ENCODE measurements at places on chromosomes 13 and 19.

DNA sequence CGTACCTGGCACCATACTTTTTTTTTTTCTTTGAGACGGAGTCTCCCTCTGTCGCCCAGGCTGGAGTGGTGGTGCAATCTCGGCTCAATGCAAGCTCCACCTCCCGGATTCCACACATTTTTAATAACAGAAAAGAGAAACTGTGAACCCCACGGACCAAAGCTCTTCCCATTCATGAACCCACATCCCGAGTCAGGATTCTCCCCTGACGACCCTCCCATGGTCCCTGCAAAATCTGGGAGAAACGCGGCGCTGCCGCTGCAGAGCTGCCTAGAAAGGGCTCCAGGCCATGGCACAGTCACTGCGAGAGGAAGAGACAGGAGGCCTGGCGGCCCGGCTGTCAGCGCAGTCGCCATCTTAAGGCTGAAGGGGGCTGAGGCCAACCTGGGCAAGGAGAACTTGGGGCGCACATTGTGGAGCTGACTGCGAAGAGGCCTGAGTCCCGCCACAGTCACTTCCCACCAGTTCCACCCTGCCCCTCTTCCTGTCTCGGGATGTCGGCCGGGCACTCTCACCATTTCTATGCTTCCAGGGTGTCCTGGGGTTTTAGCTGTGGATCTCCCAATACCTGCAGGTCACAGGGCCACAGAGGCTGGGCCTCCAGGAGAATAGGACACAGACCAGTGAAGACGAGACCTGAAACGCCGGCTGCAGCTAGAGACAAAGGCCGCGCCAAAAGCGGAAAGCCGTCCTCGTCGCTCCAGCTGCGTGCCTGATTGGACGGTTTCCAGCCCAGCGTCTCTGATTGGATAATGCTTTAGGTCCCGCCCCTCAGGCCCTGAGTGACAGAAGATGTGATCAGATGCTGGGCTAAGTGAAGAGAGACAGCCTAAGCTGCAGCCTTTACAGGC lies 71.0 kb downstream of the ZNF486 start:
- peak; percentile 71 for DNase-seq

DNA sequence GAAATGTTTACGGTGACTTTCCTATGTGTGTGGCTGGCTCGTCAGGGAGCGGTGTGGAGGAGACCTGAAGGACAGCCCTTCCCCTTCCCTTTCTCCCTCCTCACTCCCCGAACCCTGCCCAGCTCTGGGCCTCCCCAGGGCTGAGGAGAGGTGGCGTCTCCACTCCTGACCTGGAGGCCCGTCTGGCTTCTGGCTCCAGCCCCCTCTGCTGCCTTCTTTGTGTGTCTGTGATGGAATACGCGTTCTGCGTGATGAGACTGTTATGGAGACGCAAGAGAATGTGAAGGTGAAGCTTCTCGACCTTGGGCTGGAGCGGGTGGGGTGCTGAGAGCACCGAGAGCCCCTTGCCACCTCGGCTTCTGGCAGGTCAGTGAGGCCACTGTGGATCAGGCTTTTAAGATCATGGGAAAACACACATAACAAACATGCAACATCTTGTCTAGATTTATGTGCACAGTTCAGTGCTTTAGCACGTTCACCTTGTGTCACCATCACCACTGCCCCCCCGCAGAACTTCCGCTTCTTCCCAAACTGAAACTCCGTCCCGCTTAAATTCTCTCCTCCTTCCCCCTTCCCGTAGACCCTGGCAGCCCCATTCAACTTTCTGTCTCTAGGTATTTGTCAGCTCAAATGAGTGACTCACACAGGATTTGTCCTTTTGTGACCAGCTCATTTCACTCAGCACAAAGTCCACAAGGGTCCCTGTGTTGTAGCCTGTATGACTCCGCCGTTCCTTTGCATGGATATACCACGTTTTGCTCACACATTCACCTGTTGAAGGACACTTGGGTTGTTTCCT lies 24.7 kb downstream of the ATP11A start:
- DNase-seq = no peak

GRCh38 chr13:22243469-22244163 lies 572.7 kb downstream of the FGF9 start:
- DNase-seq = no peak

DNA sequence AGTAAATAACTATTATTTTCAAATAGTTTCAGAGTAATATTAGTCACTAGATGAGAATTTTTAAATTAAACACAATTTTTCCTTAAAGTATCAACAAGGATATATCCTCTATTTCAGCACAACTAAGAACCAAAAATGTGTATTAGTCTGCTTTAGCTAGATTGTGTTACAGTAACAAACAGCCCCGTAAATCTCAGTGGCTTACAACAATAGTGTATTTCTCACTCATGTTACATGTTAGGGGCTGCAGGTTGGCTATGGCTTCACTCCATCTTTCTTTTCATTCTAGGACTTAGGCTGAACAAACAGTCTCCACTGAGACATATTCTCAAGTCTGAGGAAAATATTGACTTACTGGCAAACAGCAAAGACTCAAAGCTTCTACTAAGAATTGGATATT lies 11.6 kb upstream of the SUCLA2 start:
- no peak for DNase-seq

DNA sequence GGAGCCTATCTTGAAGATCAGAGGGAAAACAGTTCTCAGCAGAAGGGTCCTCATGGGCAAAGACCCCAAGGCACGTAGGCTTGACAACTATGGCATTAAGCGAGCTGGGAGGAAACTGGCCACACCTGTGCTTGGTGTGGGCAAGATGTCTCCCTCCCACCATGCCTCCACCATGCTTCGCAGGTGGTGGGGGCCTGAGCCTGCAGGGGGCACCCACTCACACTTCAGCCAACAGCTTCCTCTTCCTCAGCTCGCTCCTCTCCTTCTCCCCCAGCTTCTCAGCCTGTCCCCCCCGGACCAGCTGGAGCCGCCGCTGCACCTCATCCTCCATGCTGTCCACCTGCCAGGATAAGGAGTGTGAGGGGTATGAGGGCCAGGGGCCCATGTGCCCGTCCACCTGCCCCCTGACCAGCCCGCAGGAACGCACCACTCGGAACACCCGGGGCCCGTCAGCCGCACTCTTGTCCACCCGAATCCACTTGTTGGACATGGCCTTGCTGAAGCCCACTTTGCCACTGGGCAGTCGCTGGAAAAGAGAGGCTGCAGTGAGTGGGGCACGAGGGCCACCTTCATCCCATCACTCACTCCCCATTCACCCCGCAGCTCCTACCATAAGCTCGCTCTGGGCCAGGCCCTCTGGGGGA lies 3.4 kb downstream of the FARSA start:
- DNase-seq = no peak

DNA sequence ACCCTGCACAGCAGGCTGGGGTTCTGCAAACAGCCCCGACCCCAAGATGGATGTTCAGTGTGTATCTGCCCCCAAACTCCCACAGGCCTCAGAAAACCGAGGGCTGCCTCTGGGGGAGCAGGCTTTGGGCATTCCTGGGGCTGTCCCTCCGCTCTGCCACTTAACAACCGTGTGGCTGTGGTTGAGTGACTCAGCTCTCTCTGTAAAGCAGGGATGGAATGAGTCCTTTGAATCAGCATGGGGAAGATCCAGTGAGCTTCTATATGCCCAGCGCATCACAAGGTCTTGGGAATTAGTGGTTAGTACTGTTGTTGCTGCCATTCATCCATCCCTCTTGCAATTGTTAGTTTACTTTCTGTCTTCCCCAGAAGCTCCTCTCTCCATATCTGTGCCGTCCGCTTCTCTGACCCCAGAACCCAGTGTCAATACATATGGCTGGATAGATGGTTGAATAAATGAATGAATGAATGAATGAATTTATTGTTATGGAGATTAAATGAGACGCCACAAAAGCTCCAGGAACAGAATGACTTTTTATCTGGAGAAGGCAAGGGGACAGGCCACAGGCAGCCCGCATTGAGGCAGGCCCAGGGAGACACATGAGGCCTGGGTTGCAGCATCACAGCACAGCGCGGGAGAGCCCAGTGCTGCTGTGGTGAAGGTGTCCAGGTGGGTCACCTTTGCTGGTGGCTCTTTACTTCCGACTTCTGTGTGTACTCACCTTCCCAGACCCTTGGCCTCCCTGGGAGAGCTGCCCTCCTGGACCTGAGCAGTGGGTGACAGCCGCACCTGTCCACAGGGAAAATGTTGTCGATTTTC lies 89.2 kb downstream of the RGCC start:
- no peak for DNase-seq

DNA sequence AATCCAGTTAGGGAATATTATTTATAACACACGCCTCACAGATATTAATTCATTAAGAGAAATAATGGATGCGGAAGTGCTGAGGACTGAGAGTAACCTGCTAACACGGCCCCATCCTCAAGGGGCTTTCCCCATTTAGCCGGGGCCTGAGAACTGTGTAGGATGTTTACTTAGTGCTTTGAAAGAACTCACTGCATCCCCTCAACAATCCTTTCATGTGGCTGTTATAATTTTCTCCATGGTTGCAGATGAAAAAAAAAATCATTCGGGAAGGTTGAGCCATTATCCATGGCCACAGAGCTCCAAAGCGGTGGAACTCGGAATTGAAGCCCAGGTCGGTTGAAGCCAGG lies 98.2 kb downstream of the ING1 start:
- no peak for DNase-seq

- DNase-seq = no peak
Measured at GRCh38 chr13:89827552-89827951, 1519.9 kb upstream of the MIR17HG start.

DNA sequence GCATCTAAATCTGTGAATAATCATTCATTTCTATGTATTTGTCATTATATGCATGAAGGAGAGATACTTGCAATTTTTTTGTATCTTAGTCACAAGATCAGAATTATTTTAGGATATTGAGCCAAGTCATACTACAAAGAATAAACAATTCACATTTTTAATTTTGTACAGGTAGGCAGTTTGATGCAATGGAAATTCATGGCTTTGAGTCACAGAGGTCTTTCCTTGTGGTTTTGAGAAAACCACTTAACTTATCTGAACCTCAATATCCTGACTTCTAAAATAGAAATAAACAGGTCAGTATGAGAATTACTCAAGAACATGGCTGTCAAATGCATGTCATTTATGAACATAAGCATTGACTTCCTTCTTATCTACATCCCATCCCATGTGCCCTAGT lies 221.4 kb upstream of the SLC10A2 start:
- no peak for DNase-seq

- no peak for DNase-seq
Measured at GRCh38 chr13:114140131-114140905, 7.9 kb upstream of the RASA3 start.
